ENCODE measurements at places on chromosomes 5 and 9. TPM values are rescaled to one million over a fixed set of nuclear protein-coding genes. Genes with fewer than 3 reads are reported as not detected.

The FUT7 gene
- not detected for total RNA-seq

The SELENOP gene
- total RNA-seq = 2.0 TPM

GRCh38 chr9:81791076-81791475 lies 101.7 kb upstream of the TLE1 start:
- no peaks in the 10 kb centered on the region for H3K4me1 ChIP-seq
- no peak overlapping the region for H3K27ac ChIP-seq
- H3K27me3 ChIP-seq = no peaks in the 10 kb centered on the region
- H3K36me3 ChIP-seq = no peaks in the 10 kb centered on the region

GRCh38 chr9:116251366-116251765 lies 97.8 kb downstream of the PAPPA start:
- H3K36me3 ChIP-seq = no peaks in the 10 kb centered on the region
- H3K4me1 ChIP-seq = no peaks in the 10 kb centered on the region
- no peaks in the 10 kb centered on the region for H3K27me3 ChIP-seq
- H3K4me3 ChIP-seq = no peak overlapping the region

DNA sequence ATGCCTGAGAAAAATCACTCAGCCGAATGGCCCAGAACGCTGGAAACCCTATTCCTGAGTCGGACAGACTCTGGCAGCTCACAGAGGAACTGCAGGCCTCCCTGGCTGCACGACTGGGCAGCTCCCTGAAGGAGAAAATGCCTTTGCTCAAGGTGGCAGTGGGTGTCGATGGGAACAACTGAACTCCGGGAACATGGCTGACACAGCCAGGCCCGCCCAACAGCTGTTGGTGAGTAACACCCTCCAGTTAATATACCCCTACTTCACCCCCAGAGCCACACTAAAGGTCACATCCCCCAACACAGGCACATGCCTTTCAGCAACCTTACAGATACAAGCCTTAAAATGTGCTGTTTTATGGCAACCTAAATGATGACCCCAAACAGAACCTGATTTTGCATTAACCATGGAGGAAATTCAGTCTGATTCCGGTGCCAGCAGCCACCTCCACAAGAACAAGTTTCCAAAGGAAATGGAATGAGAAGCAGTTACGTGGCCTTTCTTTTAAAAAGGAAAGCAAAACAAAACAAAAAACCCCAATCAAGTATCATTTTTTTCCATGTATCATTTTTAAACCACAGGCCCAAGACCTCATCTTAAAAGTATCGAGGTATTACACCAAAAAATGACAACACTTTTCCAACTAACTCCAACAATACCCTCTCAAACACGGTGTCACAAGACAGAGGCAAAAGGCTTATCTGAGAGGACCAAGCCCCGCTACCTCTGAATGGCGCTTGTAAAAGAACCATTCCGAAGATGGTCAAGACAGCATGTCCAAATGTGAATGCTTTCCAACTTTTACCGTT lies 3.1 kb downstream of the KLF9 start:
- peak; percentile 22 for DNase-seq
- H3K4me1 ChIP-seq = peaks cover 19% of the 10 kb centered on the region
- H3K27me3 ChIP-seq = peaks cover 72% of the 10 kb centered on the region
- H3K27ac ChIP-seq = no peak overlapping the region
